Psoas muscle (tissue), 8 donors: ENCODE measurements at places on chromosomes 7 and 10. TPM values are rescaled to one million over a fixed set of nuclear protein-coding genes. Genes with fewer than 3 reads are reported as not detected.

KAT6B gene
- total RNA-seq = 18.8 TPM

MMRN2 gene
- total RNA-seq = 19.4 TPM

- no peak for DNase-seq
- peaks cover 3% of the 10 kb centered on the region for H3K27me3 ChIP-seq
- no peak overlapping the region for H3K4me3 ChIP-seq
- no peaks in the 10 kb centered on the region for H3K36me3 ChIP-seq
- no peak overlapping the region for H3K27ac ChIP-seq
- no peaks in the 10 kb centered on the region for H3K4me1 ChIP-seq
Observed at GRCh38 chr10:71138166-71138830, 74.1 kb upstream of the UNC5B start.

DNA sequence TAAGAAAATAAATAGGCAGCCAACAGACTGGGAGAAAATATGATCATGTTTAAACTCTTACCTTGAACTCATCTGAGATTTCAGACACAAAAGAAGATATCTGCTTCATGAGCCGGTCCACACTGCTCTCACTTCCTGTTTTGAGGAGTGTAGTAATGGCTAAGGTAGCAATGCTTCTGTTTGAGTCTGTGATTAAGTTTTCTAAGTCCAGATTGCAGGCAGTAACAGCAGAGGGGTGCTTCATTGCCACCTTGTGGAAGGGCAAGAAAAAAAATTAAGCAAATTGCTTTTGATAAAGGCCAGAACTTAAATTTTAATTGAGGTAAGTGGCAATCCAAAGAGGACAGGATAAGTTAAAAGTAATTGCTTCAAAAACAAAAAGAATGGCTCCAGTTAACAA lies 69.1 kb downstream of the MEST start:
- H3K27me3 ChIP-seq = no peaks in the 10 kb centered on the region
- H3K4me3 ChIP-seq = no peak overlapping the region
- no peak for DNase-seq
- H3K36me3 ChIP-seq = no peaks in the 10 kb centered on the region
- H3K27ac ChIP-seq = no peak overlapping the region
- H3K4me1 ChIP-seq = no peaks in the 10 kb centered on the region
